CD4-positive, alpha-beta T cell treated with Interleukin-2 at 100 ng/mL for 4 hours (primary cell): ENCODE measurements at places on chromosomes 6 and 20.
A peak's percentile ranks its signal among the peaks of the same experiment; 100 is the strongest.

DNA sequence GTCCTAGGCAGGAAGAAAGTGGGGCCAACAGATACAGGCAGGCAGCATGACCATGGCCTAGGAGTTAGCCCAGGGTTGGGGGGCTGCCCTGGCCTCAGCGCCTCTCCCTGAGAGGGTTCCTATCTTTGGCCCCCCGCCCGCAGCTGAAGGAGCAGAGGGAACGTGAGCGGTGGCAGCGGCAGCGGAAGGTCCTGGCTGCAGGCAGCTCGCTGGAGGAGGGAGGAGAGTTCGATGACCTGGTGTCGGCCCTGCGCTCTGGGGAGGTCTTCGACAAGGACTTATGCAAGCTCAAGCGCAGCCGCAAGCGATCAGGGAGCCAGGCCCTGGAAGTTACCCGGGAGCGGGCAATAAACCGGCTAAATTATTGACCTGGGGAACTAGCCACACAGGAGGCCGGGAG lies 32.6 kb downstream of the MOCS1 start:
- no peak for DNase-seq

DNA sequence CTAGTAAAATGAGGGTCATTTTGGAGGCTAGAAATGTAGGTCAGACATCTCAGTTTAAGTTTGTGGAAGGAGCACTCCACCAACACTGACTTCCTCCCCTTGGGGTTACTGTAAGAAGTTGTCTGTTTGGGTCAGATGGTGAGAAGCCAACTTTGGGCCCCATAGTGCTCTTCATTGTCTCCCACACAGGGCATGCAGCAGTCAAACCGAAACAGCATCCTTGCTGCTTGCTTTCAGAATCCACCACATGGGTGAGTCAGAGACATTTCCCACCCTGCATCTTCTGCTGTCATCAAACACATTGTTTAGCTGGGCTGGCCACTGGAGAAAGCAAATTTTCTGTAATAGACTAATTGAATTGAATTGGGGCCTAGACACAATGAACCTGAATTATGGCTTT lies 16.8 kb downstream of the IL17F start:
- peak; percentile 19 for DNase-seq

DNA sequence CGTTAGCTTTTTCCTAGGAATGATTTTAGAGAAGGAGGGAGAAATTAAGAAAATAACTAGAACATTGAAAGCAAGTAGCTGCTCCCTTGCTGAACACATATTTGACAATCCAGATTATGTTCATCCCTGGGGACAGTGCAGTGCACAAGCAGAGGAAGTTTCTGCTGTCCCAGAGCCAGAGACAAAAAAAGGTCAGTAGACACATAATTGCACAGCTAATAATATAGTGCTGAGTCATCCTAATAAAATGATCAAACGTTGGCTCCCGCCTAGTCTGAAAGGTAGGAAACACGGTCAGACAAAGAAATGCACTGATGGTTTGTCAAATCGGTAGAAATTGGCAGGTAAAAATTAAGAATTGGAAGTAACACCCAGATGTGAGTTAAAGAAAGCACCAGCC lies 21.7 kb upstream of the SSTR4 start:
- DNase-seq, result no peak

- DNase-seq, result no peak
Observed at GRCh38 chr6:4776493-4777393, 539 bp downstream of the CDYL start.

GRCh38 chr6:127190552-127190951 lies 72.1 kb downstream of the RSPO3 start:
- no peak for DNase-seq

DNA sequence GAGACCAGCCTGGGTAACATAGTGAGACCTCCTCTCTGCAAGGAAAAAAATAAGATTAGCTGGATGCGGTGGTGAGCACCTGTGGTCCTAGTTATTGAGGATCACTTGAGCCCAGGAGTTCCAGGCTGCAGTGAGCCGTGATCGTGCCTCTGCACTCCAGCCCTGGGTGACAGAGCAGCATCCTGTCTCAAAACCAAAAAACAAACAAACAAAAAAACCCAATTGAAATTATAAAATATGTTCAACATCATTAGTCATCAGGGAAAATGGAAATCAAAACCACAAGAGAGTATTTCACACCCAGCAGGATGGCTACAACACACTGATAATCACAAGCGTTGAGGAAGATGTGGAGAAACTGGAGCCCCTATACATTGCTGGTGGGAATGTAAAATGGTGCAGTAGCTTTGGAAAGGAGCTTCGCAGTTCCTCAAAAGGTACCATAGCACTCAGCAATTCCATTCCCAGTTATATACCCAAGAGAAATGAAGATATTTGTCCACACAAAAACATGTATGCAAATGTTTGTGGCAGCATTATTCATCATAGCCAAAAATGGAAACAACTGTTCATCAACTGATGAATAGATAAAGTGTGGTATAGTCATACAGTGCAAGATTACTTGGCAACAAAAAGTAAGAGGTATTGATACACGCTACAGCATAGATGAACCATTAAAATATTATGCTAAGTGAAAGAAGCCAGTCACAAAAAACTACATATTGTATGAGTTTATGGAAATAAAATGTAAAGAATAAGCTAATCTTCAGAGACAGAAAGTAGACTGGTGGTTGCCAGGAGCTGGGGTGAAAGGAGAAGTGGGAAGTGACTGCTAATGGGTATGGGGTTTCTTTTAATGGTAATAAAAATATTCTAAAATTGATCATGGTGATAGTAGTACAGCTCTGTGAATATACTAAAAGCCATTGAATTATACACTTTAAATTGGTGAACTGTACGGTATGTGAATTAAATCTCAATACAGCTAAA lies 38.7 kb upstream of the RIPOR2 start:
- DNase-seq, result peak; percentile 77

DNA sequence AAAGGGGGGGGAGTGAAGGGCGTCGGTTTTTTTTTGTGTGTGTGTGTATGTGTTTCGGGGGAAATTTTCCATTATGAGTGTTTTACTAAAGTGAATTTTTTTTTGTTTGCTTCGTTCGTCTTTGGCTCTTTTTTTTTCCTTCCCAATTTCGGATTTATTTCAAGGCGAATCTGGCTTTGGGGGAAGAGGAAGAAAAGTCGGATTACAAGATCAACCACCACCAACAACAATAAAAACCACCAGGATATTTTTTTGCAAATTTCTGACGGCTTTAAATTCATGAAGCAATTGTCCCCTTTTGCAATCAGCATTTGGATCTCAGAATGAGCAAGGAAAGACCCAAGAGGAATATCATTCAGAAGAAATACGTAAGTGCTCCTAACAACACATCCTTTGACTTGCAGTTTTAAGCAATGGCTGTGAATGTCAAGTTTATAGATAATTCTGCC lies 372 bp downstream of the JARID2 start:
- DNase-seq, result no peak

GRCh38 chr6:22017766-22018165 lies 279.1 kb downstream of the PRL start:
- DNase-seq, result no peak

GRCh38 chr6:363291-363690 lies 28.3 kb upstream of the IRF4 start:
- no peak for DNase-seq

- DNase-seq, result no peak
Observed at GRCh38 chr6:109308018-109308492, 74.2 kb downstream of the CD164 start.

GRCh38 chr20:34193051-34193450 lies 48.2 kb upstream of the ASIP start:
- DNase-seq, result no peak

DNA sequence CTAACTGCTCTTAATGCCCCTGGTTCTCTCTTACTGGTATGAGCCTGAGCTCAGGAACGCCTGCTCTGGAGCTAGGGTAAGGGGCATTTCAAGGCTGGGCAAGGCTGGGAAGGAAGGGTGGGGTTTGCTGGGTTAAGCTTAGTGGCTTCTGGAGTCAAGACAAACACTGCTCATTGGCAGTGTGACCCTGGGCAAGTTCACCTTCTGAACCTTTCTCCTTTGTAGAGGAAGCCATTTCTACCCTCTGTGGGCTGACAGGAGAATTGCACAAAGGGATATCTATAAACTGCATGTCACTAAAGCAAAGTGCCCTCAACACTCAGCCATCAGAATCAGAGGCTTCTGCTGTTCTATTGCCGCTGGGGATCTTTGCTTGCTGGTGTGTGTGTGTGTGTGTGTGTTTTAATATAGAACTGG lies 20.3 kb upstream of the LRRN4 start:
- DNase-seq, result peak; percentile 11

DNA sequence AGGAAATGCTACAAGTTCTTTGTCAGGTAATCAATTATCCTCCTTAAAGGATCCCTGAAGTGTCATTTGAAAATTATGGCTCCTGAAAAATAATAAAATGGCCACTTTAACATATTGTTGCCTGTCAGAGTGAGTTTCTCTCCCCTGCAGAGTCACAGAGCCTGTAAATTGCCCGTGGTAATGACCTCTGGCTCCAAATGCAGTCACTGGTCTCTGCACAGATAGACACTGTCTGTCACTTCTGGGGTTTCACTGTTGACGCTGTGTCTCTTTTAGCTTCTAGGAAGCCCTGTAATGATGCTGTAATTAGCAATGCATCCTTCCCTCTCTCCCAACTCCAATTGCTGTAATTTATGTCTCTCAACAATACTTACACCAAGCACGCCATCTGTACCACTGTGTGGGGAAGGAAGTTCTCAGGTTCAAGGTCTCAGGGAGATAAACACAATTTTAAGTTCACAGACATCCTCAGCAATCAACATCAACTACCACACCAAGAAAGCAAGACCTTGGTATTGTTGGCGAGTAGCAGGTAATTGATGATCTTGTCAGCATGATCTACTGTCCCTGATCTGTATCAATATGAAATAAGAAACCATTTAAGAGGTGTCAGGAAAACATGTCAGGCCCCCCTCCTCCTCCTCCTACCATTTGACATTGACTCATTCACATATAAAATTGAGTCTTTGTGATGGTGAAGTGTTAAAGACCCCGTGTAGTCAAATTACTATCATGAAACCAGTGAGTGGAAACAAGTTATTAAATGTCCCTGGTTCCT lies 91.2 kb upstream of the SULF2 start:
- DNase-seq, result no peak

DNA sequence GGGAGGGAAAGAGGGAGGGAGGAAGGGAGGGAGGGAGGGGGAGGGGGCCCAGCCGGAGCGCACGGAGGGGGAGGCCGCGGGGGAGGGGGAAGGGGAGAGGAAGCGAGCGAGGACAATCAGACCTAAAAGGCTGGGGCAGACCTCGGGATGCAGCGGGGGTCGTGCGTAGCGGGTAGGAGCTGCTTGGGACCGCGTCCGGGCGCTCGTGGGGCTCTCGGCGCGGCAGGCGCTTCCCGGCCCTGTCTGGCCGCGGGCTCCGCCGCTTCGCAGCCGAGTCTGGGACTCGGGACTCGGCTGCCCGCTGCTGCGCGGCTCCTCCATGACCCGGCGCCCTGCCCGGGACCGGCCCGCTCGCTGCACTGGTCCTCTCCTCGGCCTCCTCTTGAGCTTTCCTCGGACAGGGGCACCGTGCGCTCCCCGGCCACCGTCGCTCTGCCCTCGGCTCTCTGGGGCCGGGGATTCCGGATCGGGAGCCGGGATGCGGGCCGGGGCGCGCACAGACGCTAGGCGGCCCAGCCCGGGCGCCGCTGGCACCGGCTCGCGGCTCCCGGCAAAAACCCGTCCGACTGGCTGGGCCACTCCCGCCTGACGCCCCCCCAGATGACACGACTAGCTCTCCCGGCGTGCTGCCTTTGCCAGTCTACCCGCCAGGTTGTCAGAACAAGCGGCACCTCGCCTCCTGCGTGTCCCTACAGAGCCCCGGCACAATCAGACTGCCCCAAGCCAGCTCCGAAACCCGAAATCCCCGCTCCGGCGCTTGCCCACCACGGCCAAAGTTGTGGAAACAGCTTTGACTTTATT lies 2.2 kb downstream of the TFAP2A start:
- DNase-seq, result no peak

DNA sequence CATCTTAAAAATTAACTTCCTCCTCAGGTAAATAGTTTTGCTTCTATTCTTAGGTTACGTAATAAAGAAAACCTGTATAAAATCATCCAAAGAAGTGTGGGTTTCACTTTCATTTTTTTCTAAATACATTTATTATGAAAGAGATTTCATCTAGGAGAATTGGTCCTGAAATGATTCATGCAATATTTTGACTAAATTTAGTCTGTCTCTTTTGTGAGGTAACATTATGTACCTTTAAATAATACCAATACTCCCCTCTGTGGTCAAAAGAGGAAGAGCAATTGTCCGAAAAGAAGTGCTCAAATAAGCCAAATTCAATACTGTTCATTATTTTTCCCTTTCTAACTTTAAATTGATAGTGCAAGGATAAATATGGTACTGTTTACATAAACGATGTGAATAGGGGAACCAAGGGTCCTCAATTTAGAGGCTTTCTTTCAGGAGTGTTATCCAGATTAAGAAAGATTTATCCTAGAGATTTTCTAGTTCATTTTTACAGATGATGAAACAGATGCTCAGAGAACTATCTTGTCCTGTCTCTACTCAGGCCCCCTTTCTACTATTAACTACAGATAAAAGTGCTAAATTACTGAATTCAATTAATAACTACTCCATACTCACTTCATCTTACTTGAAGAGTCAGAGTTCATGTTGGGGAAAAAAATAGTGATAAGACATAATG lies 26.2 kb downstream of the CYP39A1 start:
- DNase-seq, result peak; percentile 40

DNA sequence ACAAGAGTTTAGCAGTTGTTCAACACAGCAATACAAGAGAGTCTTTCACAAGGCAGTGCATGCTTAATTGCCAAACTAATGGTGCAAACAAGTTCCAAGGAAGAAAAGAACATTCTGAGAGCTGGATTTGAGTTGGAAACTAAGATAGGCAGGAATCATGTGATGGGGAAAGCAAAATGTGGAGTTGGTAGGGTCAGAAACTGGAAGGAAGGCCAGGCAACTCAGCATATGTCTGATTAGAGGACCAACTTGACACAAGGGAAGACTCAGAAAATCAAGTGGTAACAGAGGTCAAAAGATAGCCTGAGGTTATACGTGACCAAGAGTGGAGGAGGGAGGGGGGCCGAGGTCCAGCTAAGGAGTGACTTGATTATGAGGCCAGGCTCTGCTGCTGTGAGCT lies 117.3 kb downstream of the SMLR1 start:
- DNase-seq, result no peak

DNA sequence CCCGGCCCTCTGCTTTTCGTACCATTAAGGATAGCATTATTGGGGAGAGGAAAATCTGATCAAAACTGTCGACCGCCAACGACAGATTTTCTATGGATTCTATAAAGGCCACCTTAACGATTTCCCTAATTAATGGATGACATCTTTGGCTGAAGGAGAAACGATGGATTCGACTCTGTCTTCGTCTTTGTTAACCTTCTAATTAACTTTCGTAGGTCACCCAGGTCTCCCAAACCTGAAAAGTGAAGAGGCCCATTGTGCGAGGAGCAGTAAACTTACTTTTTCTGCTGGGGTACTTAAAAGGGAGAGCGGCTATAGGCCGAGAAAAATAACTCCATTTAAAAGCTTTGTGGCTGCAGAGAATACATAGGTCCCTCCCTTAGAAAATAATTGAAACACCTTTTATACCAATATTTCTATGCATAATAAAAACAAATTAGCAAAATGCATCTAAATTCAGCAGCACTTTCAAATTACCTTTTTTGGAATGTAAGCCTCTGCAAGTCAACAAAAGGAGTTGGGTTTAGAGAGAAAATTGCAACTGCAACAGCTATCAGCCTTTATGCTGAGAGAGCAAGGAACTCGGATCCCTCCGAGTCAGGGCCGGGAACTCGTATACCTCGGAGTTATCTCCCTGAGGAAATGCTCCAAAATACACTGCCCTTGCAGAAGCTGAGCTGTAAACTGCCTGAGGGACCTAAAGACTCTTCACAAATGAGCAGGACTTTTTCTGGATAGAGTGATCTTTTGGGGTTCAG lies 31.4 kb upstream of the NR2E1 start:
- DNase-seq, result no peak

GRCh38 chr20:18254615-18255014 lies 33.7 kb upstream of the ZNF133 start:
- no peak for DNase-seq
